Uterus (tissue), 4 donors: ENCODE measurements at places on chromosomes 5 and 9. TPM values are rescaled to one million over a fixed set of nuclear protein-coding genes. Genes with fewer than 3 reads are reported as not detected.

GRCh38 chr9:127522727-127523126 lies 71.4 kb downstream of the LRSAM1 start:
- H3K27me3 ChIP-seq: no peaks in the 10 kb centered on the region
- H3K36me3 ChIP-seq: no peaks in the 10 kb centered on the region
- H3K4me3 ChIP-seq: no peak overlapping the region

DNA sequence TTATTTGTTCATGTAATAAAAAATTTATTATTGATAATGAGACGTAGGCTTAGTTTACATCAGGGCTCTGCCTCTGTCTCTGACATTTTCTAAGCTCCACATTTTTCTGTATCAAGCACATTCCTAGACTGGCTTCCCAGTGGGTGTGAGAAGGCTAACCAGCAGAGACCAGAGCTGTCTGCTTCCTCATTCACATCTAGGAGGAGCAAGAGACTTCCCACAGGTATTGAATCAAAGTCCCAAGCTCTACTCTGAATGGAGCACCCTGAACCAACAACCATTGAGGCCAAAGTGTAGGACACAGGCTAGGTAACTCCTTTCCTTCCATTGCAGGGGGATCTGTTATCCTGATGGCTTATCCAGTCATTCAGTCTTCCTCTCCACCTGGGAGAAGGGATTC lies 72.4 kb downstream of the PARP8 start:
- DNase-seq: no peak
- H3K36me3 ChIP-seq: no peaks in the 10 kb centered on the region
- no peak overlapping the region for H3K4me3 ChIP-seq
- no peaks in the 10 kb centered on the region for H3K27me3 ChIP-seq
- no peak overlapping the region for H3K27ac ChIP-seq
- H3K4me1 ChIP-seq: no peaks in the 10 kb centered on the region

DNA sequence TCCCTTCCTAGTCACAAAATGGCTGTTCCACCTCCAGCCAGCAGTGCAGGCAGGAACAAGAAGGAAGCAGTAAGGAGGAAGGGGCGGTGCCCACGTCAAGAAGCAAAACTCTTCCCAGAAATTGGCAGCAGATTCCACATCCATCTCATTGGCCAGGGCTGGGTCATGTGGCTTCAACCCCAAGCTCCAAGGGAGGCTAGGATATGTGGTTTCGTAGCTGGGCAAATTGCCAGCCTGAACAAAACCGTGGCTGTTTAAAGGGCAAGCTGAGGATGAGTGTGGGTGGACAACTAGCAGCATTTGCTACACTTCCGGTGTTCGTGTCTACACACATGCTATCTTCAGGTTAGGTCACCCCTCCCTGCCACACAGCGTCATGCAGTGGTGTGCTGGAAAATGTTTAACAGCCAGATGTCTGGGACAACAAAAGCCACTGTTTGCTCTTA lies 92.1 kb upstream of the MAP1B start:
- no peaks in the 10 kb centered on the region for H3K36me3 ChIP-seq
- H3K27me3 ChIP-seq: no peaks in the 10 kb centered on the region
- no peak overlapping the region for H3K4me3 ChIP-seq
- no peak for DNase-seq
- H3K4me1 ChIP-seq: no peaks in the 10 kb centered on the region

GRCh38 chr9:79591458-79591857 lies 19.7 kb downstream of the TLE4 start:
- DNase-seq: no peak
- H3K27ac ChIP-seq: no peak overlapping the region
- H3K27me3 ChIP-seq: no peaks in the 10 kb centered on the region
- H3K36me3 ChIP-seq: no peaks in the 10 kb centered on the region
- H3K4me3 ChIP-seq: no peak overlapping the region

GRCh38 chr5:133494232-133494922 lies 118.0 kb downstream of the FSTL4 start:
- DNase-seq: no peak
- no peaks in the 10 kb centered on the region for H3K27me3 ChIP-seq
- H3K4me3 ChIP-seq: no peak overlapping the region

DNA sequence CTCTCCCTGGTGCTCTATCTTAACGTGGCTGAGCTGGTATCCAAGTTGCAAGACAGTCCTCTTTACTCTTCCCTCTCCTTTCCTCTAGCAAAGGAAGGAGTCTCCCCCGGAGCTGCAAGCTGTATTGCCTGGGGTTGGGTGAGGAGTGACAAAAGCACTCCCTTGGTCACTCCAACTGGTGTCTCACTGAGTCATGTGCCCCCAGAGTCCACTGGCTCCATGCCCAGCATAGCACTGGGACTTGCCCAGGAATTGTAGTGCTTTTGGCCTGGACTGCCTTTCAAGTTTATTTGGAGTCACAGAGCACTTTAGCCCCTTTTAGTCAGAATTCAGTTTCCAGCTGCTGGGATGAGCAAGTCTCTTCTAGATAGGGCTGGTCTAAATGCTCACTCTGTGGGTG lies 82.6 kb upstream of the FST start:
- H3K4me1 ChIP-seq: no peaks in the 10 kb centered on the region
- H3K36me3 ChIP-seq: no peaks in the 10 kb centered on the region
- DNase-seq: no peak
- H3K27me3 ChIP-seq: no peaks in the 10 kb centered on the region

CYLC2 gene
- not detected for total RNA-seq

DNA sequence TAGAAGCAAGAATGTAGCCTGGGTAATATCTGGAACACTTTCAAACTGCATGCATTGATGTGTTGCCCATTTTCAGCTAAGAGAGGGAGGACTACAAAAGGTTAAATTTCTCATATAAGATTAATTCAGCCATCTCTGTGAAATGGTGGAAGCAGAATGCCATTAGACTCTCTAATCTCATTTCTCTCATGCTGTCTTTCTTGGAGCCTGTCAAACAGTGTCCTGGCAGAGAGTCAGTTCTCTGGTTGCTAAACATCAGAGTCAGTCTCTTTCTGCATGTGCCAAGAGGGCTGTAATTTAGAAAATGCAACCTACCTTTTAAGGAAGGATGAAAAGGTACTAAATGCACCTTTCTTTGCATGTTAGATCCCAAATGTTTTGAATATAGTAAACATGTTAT lies 910 bp upstream of the GARNL3 start:
- H3K36me3 ChIP-seq: no peaks in the 10 kb centered on the region
- DNase-seq: no peak
- H3K4me3 ChIP-seq: no peak overlapping the region
- H3K27me3 ChIP-seq: no peaks in the 10 kb centered on the region
- no peaks in the 10 kb centered on the region for H3K4me1 ChIP-seq

DNA sequence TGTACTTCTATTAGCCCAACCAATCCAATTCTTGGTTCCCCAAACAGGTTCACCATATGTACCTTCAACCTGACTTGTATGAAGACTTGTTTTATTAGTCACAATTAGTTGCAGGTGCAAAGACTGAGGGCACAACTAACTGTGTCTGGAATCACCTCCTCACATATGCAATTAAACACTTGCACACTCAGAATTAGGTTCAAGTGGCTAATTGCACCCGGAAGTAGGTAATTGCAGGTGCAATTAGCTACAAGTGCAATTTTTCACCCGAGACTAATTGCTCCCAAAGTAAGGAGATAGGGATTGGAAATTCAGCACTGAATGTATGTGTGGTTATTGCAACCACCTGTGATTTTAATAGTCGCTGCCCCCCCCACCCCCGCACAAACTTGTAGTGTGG lies 338.9 kb downstream of the ZSWIM6 start:
- no peaks in the 10 kb centered on the region for H3K27me3 ChIP-seq
- no peak for DNase-seq
- H3K36me3 ChIP-seq: no peaks in the 10 kb centered on the region
- H3K27ac ChIP-seq: no peak overlapping the region
- H3K4me1 ChIP-seq: no peaks in the 10 kb centered on the region

- H3K4me3 ChIP-seq: no peak overlapping the region
- no peak overlapping the region for H3K27ac ChIP-seq
- no peaks in the 10 kb centered on the region for H3K36me3 ChIP-seq
- no peaks in the 10 kb centered on the region for H3K4me1 ChIP-seq
- no peaks in the 10 kb centered on the region for H3K27me3 ChIP-seq
Measured at GRCh38 chr5:170440771-170441392, 51.7 kb upstream of the KCNMB1 start.

DNA sequence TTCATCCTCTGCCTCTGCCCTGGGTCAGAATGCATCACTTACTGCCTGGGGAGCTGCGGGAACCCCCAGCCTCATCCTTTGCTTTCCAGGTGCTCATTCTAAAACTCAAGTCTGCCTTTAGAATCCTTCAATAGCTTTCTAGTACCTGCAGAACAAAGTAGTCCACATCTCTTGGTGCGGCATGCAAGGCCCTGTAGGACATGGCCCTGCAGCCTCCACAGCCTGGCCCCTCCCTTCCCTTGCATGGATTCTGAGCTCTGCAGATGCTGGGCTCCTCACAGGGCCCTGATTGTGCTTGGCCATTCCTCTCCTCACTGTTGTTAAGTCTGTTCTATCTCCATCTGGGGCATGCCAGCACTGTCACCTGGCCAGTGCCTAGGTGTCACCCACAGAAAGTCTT lies 141.6 kb downstream of the ADCY2 start:
- H3K4me3 ChIP-seq: no peak overlapping the region
- no peaks in the 10 kb centered on the region for H3K4me1 ChIP-seq
- H3K36me3 ChIP-seq: no peaks in the 10 kb centered on the region
- no peak overlapping the region for H3K27ac ChIP-seq
- no peak for DNase-seq
